HL-60 (cell line): ENCODE measurements at places on chromosomes 11 and 22.

DNA sequence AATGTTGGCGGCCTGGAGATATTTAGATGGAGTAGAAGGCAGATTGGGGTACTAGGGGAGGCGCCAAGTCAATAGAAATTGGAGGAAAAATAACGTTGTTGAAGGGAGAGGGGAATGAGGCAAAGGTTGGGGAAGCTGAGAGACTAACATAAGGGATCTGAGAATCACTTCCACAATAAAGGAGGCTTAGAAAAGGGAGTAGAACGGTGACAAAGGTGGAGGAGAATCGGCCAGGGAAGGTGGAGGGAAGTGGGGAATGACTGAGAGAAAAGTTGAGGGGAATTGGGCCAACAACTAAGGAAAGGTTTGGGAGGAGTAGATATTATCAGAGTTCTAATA, 510 bp downstream of the PPME1 start:
- DNase-seq = no peak

GRCh38 chr22:43438666-43439347, 27.0 kb downstream of the MPPED1 start:
- no peak for DNase-seq

- no peak for DNase-seq
These were observed 168.9 kb downstream of the MN1 start for GRCh38 chr22:27632451-27633295.

DNA sequence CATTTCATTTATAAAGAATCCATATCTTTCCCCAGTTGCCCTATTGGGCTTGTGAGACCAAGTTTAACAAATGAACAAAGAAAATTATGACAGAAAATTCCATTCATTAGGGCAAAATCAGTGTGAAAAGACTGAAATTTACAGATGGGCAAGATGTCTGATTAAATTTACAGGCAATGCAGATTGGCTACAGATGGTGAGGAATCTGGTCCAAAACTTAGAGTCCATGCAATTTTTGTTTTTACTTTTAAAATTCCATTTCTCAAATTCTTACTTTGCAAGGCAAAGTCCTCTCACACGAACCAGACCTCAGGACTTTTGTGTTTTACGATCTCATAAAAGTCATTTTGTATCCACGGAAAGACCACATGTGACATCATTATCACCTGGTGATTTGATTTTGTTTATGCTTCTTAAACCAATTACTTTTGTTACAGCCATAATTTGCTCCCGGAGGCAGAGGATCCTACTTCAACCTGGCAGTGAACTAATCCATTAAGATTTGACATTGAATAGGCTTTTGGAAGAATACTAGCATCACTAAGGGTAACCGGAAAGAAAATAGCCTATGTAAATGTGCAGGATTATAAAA, 843.7 kb upstream of the CHORDC1 start:
- DNase-seq = no peak

GRCh38 chr11:42311514-42311913, 852.1 kb upstream of the LRRC4C start:
- DNase-seq = peak; percentile 5

GRCh38 chr11:117528097-117528721, 200.6 kb downstream of the CEP164 start:
- DNase-seq = no peak

- no peak for DNase-seq
These were observed 299.6 kb downstream of the KIRREL3 start for GRCh38 chr11:126700768-126701519.

- DNase-seq = no peak
These were observed 37.1 kb upstream of the OLFML1 start for GRCh38 chr11:7448201-7448600.

- DNase-seq = no peak
These were observed 6.5 kb upstream of the CSTPP1 start for GRCh38 chr11:46930089-46930488.

DNA sequence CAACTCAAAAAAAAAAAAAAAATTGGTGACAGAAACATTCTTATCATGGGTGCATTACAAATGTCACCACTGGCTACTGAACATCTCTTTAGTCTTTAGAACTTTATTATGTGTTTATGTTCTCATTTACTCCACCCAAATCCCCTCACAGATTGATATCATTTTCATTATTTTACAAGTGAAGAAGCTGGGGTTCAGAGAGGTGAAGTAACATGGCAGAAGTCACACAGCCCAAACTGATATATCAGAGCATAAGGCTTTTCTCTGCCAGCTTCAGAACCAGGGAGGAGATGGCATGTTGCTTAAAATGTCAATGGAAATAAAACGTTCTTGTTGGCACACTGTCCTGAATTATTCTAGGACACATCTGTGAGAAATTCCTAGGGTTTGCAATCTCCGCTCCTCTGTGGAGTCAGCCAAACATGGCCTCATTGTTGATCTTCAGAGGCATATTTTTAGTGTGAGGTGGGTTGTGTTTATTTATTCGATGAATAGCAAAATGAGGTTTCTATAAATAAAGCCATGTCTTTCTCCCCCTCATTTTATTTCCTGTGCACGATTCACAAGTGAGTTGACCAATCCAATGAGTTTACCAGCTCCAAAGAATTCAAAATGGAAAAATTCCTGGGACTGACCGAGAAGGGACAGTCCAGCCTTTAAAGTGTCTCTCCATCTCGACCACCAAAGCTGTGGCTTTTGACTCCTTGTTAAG, 72.9 kb upstream of the ANO1 start:
- no peak for DNase-seq

GRCh38 chr11:47220401-47220821, 5.6 kb downstream of the DDB2 start:
- no peak for DNase-seq

- DNase-seq = no peak
These were observed 9.1 kb downstream of the UCP3 start for GRCh38 chr11:73999581-74000306.

GRCh38 chr11:36609383-36609782, 11.3 kb upstream of the RAG2 start:
- no peak for DNase-seq

GRCh38 chr11:125517116-125517770, 21.2 kb upstream of the FEZ1 start:
- DNase-seq = no peak

- no peak for DNase-seq
These were observed 18.2 kb upstream of the ELFN2 start for GRCh38 chr22:37445501-37445900.

DNA sequence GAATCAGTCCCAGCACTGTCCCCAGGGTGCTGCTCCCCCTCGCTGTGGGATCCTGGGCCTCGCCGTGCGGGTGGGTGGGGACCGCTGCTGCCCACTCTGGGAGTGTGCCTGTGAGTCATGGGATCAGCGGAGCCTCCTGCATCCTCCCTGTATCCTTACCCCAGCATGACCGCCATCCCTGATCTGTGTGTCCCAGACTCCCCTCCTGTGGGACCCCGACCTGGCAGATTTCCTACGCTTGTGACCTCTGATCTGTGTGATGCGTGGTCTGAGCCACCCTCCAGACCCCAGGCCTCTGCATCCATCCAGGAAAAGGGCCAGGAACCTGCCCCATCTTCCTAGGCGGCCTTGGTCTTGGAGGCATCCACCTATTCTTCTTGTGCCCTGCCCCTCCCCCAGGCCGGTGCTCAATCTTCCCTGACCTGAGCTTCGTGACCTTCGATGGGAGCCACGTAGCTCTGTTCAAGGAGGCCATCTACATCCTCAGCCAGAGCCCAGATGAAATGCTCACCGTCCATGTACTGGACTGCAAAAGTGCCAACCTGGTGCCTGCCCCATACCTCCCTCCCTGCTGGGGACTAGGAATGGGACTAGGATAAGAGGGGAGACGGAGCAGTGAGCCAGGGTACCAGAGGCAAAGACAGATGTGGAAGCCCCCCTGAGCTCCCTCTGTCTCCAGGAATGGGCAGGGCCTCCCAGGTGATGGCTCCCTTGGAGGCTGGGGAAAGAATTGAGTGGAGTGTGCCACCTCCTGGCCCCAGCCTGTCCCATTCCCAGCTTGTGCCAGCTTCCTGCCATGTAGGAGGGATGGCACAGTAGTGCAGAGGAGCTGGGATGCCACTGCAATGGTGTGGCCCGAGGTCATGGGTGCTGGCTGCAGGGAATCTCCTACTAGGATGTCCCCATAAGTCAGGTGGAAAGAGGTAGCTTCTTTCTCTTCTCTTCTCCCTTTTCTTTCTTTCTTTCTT, 65.4 kb downstream of the OTOG start:
- no peak for DNase-seq

DNA sequence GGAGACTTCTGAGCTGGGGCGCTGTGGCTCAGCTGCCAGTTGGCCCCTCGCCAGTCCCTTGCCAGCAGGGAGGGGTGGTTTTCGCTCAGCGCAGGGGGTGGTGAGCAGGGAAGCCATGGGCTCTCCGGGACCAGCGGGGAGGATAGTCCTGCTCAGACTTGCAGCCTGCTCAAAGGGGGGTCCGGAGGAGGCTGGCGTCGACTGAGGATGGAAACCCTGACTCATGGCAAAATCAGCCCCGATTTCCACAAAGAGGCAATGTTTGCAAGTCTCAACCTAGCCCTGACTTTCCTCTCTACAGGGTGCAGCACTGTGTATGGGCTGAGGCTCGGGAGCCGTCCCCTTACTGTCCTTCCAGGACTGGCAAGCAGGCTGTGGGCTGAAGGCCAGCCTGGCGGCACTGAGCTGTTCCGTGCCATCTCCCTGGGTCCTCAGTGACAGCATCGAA, 35.1 kb downstream of the FBLN1 start:
- DNase-seq = no peak
